ENCODE measurements at places on chromosomes 16 and 17. TPM values are rescaled to one million over a fixed set of nuclear protein-coding genes. Genes with fewer than 3 reads are reported as not detected.

Gene PDIA2
- 0.87 TPM for total RNA-seq

Gene NLK
- total RNA-seq: 67.7 TPM

GRCh38 chr17:9021992-9022572, 772 bp downstream of the NTN1 start:
- H3K4me1 ChIP-seq: peaks cover 47% of the 10 kb centered on the region
- peak overlapping the region; percentile 67 for H3K4me3 ChIP-seq
- H3K27ac ChIP-seq: no peak overlapping the region
- H3K36me3 ChIP-seq: no peaks in the 10 kb centered on the region
- peak; percentile 55 for DNase-seq
- peaks cover 98% of the 10 kb centered on the region for H3K27me3 ChIP-seq

DNA sequence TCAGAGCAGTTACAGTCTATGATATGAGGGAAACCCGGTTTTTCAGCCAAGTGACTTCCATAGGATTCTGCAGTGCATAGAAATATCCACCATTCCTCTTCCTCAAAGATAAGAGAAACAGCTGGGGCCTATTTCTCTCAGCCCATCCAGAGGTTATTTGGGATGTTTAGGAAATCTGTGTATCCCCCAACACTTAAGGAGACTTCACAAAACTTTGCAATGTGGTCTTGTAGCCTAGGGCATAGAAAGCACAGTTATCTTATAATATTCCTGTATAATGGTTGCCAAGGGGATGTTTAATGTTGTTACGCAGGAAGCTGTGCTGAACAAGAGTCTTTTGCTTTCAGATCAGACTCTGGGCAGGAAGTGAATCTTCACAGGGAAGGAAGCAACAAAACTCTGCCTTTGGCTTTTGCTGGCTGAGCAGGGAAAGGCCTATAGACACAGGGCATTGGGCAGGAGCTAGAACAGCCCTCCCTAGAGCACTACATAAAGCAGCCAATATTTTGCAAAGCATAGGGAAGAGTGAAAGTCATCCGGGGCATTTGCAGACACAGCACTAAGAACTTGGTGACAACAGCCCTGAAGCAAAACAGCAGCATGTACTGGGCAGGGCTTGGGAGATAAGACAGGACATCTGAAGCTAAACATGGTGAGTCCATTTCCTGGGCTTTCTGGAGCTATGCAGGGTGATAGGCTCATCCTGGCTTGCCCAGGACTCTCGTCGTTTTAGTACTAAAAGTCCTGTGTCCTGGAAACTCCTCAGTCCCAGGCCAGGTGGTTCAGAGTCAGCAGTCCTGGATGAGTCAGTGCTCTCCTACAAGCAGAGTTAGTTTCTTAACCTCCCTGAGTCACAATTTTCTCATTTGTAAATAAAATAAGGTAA, 18.7 kb upstream of the BEAN1 start:
- peak; percentile 20 for DNase-seq
- H3K27me3 ChIP-seq: peaks cover 10% of the 10 kb centered on the region
- H3K27ac ChIP-seq: no peak overlapping the region
- no peak overlapping the region for H3K4me3 ChIP-seq
- H3K4me1 ChIP-seq: 0 out of 2 replicates have a peak, but pooled peaks cover 4% of the 10 kb centered on the region
- H3K36me3 ChIP-seq: no peaks in the 10 kb centered on the region
